GDM1 (cell line): ENCODE measurements at places on chromosomes 5 and 9.
A peak's percentile ranks its signal among the peaks of the same experiment; 100 is the strongest.

DNA sequence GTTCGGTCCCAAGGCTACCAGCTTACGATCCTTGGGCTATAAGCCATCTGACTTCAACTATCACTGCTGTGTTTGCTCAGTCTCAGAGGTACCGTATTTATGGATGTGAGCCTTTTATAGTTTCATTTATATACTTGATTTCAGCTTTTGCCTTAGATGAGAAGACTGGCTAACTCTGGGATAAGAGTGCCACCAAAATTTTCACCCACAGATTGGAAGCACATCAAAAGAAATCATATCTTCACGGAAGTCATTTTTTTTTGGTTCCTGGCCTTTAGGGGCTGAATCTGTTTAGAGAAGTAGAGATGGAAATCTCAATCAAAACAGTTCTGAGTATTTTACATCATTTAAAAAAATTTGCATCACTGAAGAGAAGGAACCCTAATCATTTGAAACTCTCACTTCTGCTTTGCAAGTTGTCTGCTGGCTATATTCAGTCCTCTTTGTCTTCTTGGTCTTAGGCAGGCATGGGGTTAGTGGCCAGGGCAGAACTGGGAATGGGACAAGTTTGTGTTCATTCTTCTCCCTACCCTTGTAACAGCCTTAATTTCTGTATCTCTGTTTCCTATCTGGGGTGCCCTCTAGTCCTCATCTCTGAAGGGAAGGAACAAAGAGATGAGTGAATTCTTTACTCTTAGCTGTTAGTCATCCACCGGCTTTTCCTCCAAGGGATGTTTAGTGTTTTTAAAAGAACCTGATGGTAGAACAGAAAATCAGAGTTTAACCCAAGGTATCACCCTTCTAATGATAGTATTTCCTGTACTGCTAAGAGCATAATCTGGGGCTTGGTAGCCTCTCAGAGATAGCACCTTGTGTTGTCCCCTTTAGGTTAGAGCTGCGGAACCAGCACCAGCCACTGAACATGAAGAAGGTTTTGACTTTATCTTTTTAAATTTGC lies 14.1 kb upstream of the TNFAIP8 start:
- DNase-seq, result no peak

- no peak for DNase-seq
These were observed 42.0 kb downstream of the SFXN1 start for GRCh38 chr5:175520321-175520720.

DNA sequence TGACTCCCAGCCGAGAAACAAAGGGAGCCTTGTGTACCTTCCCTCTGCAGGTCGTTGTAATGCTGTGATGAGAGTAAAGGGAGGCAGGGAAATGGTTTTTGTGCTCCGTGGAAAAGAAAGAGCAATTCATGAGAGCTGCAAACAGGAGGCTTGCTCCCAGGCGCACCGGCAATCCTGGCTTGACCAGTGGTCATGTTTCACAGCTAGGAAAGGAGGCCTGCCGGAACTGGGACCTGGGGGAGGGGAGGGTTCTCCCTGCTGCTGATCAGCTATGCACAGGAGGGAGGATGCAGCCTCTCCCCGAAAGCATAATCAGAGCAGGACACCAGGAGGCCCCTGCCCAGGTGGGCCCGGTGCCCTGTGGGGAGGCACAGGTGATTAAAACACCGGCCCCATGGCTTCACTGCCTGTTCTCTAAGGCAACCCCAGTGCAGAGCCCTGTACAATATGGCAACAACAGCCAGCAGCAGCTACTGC lies 131.3 kb downstream of the ZDHHC21 start:
- no peak for DNase-seq

DNA sequence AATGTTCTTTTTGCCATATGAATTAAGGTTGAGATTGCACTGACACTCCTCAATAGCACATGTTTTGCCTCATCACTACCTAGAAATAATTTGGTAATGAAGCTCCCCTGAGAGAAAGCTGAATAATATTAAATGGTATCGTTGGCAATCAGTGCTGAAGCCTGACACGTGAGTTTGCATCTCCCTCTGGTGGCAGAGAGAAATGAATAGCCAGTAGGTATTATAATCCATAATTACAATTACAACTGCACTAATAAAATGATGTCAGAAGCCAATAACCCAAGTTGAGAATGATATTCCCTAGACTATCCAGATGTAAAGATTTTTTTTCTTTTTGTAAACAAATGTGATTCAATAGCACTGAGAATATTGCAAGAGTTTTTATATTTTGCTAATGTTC lies 700.3 kb downstream of the PTPRD start:
- peak; percentile 29 for DNase-seq

DNA sequence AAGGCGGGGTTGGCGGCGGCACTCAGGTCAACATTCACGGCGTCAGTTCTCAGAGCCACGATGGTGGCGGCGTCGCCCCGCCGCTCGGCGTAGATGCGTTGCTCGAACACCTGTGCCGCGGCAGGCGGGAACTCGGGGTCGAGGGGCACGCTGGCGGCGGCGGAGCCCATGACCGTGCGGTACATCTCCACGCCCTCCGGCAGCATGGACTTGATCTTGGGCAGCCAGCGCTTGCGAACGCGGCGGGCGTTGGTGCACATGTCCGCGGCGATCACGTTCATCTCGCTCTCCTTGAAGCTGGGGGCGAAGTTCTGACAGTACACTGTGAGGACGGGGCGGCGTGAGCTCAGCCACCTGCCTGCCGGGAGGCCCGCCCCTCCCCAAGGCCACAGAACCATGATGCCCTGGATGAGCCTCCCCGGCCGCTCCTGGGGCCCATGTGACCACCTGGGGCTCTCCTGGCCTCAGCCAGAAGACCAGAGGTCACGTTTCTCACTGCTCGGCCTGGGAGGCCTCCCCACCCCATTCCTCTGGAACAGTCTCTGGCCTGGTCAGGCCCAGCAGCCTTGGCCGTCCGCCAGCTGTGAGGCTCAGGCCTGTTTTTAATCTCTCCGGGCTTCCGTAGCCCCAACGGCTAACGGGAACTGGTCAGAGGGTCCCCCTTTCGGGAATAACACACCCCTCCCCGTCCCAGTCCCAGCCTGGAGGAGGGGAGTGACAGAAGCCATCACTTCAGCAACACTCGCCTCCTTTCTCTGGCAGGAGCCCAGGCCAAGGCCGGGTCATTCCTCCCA lies 50.7 kb upstream of the UBAC1 start:
- DNase-seq, result no peak

GRCh38 chr5:127292030-127292735 lies 1.6 kb downstream of the MEGF10 start:
- DNase-seq, result no peak

DNA sequence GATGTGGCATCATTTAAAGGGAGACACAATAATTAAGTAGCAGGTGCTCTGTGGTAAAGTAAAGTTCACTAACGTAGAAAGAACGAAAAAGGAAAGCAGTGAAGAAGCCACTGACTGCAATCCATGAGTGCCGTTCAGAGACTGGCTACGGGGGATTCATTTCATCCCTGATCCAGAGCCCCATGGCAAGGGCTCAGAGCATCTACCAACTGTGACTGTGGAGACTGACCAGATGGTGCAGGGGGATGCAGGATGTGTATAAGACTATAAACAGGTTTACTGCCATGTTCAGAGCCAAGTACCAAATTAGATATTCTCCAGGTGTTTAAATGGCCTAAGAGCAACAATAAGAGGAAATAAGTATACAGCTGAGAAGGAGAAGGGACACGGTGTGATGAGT lies 47.7 kb downstream of the MARCHF11 start:
- no peak for DNase-seq

DNA sequence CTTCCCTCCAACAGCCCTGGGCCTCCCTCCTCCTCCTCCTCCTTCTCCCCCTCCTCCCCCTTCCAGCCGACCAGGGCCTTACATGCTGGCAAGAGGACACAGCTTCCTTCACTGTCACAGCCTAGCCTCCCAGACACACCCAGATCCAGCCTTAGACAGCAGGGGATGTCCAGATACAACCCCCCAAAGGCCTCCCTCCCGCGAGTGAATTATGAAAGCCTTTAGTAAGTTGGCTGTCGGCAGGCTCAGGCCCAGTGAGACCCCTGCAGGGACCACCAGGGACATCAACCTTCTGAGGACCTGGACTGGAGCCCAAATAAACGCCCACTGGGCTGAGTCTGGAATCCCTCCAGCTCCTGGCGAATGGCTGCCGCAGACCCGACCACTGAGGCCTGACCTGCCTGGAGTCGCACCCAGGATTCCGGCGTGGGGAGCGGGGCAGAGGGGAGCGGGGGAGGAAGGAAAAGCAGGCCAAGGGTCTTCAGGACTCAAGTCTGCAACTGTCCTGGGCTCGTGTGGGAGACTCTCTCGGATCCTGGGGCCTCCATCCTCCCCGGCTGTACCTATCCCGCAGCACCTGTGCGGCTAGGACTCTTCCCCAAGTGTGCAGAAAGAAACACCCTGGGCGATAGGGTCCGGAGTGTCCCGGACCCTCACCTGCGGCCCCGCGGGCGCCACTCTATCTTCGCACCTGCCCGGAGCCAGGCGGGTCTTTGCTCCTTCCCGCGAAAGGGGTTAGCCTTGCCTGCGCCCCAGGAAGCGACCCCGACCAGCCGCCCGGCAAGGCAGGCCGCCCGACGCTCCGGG lies 705 bp downstream of the SEPTIN8 start:
- DNase-seq, result no peak

- no peak for DNase-seq
These were observed 97.9 kb downstream of the CDH6 start for GRCh38 chr5:31291323-31291854.

GRCh38 chr5:4480528-4481349 lies 659.4 kb upstream of the ADAMTS16 start:
- no peak for DNase-seq

DNA sequence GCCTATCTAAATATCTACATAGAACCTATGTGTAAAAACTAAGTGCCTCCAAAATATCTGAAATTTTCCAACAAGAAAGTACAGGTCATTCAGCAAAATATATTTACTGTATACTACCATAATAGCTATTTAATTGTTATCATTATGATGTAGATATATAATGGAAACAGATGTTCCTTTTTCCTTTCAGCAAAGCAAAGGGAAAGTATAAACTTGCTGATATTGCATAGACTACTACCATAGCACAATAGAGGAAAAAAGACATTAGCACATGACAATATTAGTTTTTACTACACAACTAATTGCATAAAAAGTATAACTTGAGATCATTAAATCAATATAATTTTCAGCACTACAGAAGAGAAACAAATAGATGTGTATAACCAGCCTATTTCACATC lies 14.9 kb downstream of the NR2F1-AS1 start:
- DNase-seq, result no peak

GRCh38 chr9:71910650-71911060 lies 338 bp downstream of the ABHD17B start:
- DNase-seq, result no peak

GRCh38 chr9:120514405-120514804 lies 65.6 kb downstream of the CDK5RAP2 start:
- no peak for DNase-seq

GRCh38 chr5:16082053-16082452 lies 97.5 kb downstream of the MARCHF11 start:
- DNase-seq, result no peak

DNA sequence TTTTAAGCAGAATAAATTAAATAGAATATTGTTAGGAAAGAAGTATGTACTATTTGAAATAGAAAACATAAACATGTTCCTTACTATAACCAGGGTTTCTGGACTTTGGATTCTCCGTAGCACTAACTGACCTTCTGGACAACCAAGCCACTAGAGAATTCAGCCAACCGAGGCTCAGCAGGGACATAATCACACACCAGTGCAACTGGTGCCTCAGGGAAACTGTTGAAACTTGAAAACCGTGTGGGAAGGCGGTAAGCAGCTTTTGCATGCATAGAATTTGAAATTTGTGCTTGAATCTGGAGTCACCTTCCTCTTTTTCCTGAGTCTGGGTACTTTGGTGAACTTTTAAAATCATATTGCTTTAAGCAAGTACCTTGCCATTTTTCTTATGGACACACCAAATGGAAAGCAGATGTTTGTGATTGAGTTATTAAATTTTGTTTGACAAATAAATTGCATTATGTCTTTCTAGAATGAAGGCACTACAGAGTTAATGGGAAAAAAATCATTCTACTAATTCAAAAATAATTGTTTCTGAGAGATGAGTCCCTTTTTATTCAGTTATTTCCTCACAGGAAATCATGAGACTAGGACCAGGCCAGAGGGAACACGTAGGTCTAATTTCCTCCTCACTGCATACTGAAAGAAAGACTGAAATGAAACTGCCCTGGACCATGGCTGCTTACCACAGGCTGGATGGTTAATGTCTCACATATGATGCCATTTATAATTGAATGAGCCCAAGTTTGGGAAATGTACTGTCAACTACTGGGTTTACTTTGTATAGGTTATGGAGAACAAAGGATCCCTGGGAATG lies 20.6 kb upstream of the SCAMP1 start:
- DNase-seq, result no peak

DNA sequence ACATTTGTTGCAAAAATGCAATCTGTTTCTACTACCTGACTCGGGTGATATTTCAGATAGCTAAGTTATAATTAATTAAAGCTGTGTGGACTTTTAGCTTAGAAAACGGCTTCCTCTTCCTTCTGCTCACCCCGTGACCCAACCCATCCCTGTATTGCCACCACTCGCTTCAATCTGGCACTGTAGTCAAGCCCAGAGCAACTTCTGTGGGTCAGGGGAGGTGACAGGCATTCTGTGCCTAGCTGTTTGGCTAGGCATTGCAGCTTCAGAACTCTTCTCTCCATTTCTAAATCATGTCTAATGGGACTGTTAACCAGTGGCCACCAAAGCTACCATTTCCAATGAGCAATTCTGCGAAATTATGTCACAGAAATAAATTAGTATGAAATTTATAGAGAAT lies 179.7 kb upstream of the TLX3 start:
- DNase-seq, result no peak

GRCh38 chr5:9864791-9865190 lies 234.6 kb upstream of the TAS2R1 start:
- no peak for DNase-seq

GRCh38 chr9:6938873-6939272 lies 181.1 kb downstream of the KDM4C start:
- DNase-seq, result no peak

GRCh38 chr5:91312698-91313097 lies 70.4 kb downstream of the ARRDC3 start:
- DNase-seq, result no peak

GRCh38 chr5:65197531-65198455 lies 283.9 kb downstream of the ADAMTS6 start:
- DNase-seq, result no peak

- DNase-seq, result no peak
These were observed 909 bp downstream of the NDFIP1 start for GRCh38 chr5:142109331-142110045.

DNA sequence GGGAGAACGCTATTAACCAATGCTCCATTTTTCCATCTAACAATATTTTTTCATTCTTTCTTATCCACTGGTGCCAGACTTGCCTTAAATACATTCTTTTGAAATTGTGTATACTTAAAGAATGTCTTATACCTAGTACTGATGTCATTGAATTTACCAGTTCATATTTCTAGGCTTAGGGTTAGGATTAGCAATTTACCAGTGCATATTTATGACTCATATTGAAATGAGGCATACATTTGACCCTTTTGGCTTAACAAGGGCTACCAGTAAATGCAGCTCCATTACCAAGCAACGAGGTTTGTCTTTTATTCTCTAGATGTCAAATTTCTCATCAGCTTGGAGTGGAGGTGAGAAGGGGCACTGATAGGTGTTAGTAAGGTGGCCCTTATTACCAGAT lies 89.5 kb downstream of the CDH9 start:
- DNase-seq, result no peak

- no peak for DNase-seq
These were observed 41.9 kb downstream of the VCAN start for GRCh38 chr5:83513491-83513890.
